Liver (tissue), 10 donors: ENCODE measurements at places on chromosomes 3 and 15.

DNA sequence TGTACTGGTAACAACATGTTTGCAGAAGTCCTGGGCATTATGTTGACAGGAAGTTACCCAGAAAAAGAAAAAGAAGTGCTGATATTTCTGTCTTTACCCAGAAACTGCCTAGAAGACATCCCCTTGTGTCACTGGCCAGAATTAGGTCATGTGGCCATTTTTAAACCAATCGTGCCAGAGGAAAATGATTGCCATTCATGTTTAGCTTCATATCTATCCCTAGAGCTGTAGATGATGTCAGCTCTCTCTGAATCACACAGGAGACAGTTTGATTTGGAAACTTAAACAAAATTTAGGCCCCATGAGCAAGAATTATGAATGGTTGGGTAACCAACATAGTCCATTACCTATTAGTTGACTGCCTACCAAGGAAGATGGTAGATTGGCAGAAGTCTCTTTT is 8.9 kb upstream of the PLOD2 start:
- H3K4me1 ChIP-seq = no peaks in the 10 kb centered on the region
- no peaks in the 10 kb centered on the region for H3K27me3 ChIP-seq
- DNase-seq = no peak
- H3K36me3 ChIP-seq = no peaks in the 10 kb centered on the region
- no peak overlapping the region for H3K27ac ChIP-seq

DNA sequence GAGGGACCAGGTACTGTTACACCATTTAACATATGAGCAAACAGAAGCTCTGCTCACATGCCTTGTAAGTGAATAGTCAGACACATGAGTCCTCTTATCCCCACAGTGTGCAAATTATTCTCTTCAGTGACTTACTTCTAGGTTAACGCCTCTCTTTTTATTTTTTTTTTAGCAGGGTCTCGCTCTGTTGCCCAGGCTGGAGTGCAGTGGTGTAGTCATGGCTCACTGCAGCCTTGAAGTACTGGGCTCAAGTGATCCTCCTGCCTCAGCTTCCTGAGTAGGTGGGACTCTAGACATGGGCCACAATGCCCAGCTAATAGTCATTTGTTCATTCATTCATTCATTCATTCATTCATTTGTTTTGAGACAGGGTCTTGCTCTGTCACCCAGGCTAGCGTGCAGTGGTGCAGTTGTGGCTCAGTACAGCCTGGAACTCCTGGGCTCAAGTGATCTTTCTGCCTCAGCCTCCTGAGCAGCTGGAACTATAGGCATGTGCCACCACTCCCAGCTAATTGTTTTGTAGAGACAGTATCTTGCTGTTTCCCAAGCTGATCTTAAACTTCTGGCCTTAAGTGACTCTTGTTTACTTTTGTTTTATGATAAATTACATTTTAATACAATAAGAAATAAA is 94.7 kb downstream of the LRRC28 start:
- no peak overlapping the region for H3K4me3 ChIP-seq
- no peaks in the 10 kb centered on the region for H3K4me1 ChIP-seq
- H3K36me3 ChIP-seq = no peaks in the 10 kb centered on the region
- no peak overlapping the region for H3K27ac ChIP-seq

DNA sequence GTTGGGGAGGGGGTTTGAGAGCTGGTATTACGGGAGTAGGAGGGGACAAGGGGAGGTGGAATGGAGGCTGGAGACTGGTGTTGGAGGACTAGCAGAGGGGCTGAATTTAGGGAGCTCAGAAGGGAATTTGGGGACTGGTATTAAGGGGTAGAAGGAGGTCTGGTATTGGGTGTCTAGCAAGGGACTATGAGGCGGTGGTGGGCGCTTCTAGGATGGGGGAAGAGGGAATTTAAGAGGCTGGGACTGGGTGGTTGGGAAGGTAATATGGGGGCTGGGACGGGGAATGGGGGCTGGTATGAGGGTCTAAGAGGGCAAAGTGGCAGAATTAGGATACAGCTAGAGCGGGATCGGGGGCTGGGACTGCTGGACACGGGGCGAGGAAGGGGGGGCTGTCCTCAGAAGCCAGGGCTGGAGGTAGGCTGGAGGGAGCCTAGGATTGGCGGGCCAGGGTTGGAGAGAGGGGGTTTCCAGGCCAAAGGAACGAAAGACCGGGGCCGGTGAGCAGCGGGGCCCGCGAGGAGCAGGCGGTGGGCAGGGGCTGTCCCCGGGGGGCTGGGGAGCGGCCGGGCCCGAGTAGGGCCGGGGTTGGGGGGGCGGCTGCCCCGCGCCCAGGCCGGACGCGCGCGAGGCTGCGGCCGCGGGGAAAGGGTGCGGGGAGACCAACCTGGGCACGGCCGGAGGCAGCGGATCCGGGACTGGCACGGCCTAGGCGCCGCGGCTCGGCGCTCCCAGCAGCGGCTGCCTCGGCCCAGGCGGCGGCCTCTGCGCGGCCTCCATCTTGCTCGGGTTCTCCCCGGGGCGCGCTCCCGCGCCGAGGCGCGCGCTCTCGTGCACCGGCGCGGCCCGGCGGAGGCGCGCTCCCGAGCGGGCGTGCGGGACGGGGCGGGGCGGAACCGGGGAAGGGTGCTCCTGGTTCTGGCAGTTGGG is at the start of gene LHFPL4:
LHFPL4 (minus strand) TSS at position 802 of the 927 bp plus-strand sequence. CDS start 1,143 bp downstream, outside the sequence.
- H3K4me3 ChIP-seq = peak within 1 kb of the TSS; percentile 31
- H3K36me3 ChIP-seq = no peaks in the 10 kb centered on the region
- no peak within 1 kb of the TSS for H3K27ac ChIP-seq

- no peak overlapping the region for H3K4me3 ChIP-seq
- no peak overlapping the region for H3K27ac ChIP-seq
- H3K4me1 ChIP-seq = no peaks in the 10 kb centered on the region
- H3K27me3 ChIP-seq = no peaks in the 10 kb centered on the region
Measured at GRCh38 chr3:180700941-180701340, 21.7 kb upstream of the CCDC39 start.
